ENCODE measurements at places on chromosomes 16 and 17.

GRCh38 chr16:3650631-3651265, 3.7 kb upstream of the DNASE1 start:
- peak; percentile 51 for DNase-seq

GRCh38 chr17:41480581-41480980, 370 bp downstream of the KRT35 start:
- no peak for DNase-seq

GRCh38 chr17:1625581-1625980, 3.1 kb downstream of the SLC43A2 start:
- no peak for DNase-seq

DNA sequence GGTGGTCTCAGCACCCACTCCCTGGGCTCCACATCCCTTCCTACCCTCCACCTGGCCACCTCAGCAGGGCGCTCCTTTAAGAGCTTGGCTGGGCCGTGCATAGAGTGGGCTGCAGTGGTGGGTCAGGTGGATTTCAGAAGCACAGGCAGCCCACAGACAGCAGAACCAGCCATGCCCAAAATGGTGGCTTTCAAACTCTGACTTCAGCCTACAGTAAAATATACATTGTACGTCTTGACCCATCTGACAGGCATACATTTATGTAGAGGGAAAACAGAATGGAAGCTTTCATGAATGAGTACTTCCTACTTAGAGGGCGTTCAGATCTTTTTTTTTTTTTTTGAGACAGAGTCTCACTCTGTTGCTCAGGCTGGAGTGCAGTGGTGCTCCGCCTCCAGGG, 26.0 kb upstream of the LASP1NB start:
- no peak for DNase-seq

DNA sequence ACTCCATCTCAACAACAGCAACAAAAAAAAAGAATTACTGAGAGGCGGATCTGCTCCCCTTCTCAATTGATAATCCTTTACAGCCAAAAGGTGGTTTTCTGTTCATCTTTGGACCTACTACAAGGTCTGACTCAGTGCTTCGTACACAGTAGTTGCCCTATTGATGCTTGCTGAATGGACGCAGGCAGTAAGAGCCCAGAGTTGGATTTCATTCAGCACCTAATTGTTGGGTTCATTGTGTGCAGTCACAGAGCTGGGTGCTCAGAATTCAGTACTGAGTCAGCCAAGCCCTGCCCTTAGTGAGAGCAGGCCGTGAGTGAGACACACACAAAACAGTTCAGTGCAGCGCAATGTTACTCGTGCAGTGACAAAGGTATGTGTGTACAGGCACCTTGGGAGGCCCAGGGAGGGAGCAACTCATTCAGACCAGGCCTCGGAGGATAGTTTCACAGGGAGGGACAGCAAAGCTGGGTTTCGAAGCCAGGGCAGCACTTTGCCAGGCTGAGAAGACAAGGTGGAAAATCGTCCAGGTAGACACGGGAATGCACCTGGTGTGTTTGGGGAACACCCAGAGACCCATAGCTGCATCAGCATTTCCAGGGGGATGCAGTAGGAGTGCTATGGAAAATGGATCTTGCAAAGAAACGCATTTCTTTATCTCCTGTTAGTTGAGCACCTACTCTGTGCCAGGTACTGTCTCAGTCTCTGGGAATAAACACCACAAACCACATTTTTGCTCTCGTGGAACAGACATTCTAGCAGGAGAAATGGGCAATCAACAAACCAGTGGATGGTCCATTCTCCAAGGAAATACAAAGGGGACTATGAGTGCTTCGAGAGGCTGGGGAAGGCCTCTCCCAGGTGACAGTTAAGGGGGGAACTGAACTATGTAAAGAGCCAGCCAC, 18.1 kb upstream of the KRT17 start:
- no peak for DNase-seq

DNA sequence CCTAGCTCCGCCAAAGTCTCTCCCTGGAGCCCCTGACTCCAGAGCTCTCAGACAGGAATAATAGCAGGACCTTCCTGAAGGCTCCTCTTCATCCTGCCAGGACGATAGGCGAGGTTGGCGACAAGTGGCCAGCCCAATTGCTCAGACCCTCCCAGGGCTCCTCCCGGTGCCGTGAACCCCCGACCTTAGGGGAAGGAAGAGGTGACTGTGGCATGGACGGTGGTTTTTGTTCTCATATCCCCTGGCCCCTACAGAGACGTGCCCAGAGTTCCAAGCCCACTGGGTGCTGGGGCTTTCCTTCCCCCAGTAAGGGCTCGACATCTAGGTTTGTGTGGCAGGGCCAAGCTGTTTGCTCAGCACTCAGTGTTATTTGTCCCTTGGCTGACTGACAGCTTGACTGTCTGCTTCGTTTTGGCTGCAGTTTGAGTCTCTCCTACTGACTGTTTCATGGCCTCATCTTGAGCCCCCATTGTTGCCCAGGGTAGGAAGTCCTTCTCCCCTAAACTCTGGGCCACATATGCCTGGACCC, 4.6 kb upstream of the ADCY7 start:
- peak; percentile 27 for DNase-seq

DNA sequence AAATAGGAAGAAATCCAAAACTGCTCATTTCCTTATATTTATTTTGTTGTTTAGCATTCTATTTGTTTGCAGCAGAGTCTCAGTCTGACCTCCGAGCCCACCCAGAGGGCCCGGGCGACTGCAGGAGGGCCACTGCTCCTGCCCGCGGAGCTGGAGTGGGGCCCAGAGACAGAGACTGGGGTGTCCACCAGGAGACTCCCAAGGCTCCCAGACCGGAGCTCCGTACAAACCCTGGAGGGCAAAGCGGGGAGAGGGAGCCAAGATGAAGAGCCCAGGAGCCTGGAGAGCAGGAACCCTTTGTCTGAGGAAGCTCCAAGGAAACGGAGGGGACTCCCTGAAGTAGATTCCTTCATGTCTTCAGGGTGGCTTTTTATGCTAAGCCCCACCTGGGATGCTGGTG, 57.9 kb downstream of the AXIN2 start:
- no peak for DNase-seq
